Suprapubic skin (tissue), 4 donors: ENCODE measurements at places on chromosomes 16 and 17. TPM values are rescaled to one million over a fixed set of nuclear protein-coding genes. Genes with fewer than 3 reads are reported as not detected.

The KRTAP1-1 gene
- total RNA-seq = not detected

The CRHR1 gene
- total RNA-seq = 0.89 TPM

The ABCC12 gene
- not detected for total RNA-seq

The ST6GALNAC2 gene
- 71.1 TPM for total RNA-seq

The ESRP2 gene
- total RNA-seq = 77.0 TPM

The CHST4 gene
- not detected for total RNA-seq

The LGALS9B gene
- not detected for total RNA-seq

The CACNB1 gene
- total RNA-seq = 7.9 TPM

The PRR11 gene
- total RNA-seq = 7.0 TPM
